Head of caudate nucleus (tissue), 42 donors: ENCODE measurements at places on chromosomes 7 and 10.

DNA sequence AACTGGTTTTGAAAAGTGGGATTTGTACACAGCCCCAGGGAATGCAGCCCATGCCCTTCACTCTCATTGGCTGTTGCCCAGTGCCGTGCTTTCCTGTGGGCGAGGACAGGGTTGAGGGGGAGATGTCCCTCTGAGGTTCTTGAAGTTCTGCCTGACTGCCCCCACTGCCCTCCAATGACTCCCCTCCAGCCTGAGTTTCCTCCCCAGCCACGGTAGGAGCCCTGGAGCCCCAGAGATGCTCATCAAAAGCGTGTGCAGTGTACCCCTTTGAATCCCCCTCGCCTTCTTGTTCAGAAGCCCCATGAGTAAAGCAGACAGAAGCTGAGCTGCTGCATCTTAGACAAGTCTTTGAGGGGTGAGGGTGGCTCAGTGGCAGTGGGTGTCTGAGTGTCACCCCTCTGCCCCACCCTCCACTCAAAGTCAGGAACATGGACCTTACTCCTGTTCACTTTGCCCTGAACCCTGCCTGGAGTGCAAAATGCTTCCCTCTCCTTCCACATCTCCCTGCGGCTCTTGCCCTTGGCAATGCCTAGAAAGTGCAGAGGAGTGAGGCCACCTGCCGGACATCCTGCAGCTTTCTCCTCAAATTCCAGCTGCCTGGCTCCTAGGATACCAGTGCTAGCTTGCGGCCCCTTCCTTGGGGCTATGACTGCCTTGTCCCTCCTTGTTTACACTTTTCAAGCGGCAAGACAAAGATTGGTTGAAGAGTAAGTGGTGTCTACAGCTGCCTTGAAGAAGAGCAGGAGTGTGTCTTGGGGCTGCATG, 19.9 kb downstream of the FAM241B start:
- no peak for DNase-seq

GRCh38 chr7:31695859-31696614, 9.0 kb downstream of the PPP1R17 start:
- peak; percentile 28 for DNase-seq

- no peak for DNase-seq
These were observed 90.1 kb downstream of the MKI67 start for GRCh38 chr10:128036011-128036615.

DNA sequence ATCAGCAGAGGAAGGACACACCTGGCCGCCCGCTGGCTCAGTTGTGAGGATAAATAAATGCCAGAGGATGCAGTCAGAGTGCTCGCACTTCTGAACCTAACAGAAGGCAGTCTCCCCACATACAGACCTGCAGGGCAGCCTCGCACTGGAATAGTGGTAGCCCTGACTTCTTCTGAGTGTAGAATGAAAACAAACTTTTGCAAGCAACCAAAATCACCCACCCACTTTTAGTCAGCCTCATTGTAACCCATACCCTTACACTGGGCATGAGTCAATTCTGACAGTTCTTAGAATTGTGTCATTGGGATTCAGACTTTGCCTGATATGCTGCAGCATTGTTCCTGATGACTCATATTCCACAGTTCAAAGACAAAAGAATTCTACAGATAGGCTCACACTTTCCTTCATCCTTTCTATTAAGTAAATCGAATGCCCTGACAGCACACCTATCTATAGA, 167.0 kb upstream of the CDK1 start:
- no peak for DNase-seq

DNA sequence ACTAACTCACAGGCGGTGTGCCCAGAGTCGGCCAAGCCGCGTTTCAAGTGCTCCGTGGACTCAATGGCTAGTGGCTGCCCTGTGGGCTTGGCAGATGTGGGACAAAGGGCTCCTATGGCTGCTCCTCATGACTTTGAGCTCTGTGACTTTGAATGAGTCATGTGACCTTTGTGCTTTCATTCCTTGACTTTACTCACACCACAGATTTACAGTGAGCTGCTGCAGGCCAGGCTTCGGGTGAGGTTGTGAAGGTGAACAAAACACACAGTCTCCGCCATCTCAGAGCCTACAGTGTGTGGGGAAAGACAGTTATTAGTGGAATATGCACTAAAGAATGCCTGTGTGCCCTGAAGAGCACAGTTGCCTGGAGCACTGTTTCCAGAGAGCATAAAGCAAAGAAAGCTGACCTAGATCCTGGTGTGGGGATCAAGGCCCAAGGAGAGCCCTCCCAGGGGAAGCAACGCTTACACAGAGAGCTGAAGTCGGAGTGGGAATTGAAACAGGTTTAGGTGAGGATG, 29.7 kb upstream of the PLEKHA1 start:
- DNase-seq = no peak

DNA sequence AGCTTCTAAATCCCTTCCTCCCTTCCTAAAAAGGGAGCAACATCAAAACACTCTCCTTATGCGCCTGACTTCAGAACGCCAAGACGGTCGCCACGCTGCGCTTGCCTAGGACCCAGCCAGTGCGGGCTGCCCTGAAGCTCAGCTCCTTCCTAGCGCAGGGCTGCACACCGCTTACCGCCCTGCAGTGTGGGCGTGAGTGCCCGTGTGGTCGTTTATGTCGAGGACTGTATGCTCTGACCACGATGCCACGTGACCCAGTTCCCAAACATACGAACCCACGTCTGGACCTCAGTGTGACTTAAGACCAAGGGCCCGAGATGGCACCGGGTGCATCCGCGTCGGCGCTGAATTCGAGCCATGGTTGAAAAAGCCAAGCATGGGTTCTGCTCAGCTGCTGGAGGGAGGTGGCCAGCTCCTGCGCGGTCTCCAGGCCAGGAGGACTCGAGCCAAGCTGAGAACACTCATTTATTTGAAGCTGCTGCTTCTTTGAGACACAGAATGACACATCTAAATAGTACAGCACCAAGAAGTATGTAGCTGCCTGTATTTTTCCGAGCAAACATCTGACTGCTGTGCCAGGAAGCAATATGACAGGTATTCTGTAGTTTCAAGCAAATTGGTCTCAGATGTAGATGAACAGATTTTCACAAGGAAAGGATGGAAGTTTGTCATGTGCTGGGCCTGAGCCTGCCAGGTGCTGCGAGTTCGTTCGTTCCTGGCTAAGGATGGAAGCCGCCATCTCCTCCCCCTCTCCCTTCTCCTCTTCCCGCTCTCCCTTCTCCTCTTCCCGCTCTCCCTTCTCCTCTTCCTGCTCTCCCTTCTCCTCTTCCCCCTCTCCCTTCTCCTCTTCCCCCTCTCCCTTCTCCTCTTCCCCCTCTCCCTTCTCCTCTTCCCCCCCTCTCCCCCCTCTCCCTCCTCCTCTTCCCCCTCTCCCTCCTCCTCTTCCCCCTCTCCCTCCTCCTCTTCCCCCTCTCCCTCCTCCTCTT, 184.7 kb downstream of the EBF3 start:
- no peak for DNase-seq

DNA sequence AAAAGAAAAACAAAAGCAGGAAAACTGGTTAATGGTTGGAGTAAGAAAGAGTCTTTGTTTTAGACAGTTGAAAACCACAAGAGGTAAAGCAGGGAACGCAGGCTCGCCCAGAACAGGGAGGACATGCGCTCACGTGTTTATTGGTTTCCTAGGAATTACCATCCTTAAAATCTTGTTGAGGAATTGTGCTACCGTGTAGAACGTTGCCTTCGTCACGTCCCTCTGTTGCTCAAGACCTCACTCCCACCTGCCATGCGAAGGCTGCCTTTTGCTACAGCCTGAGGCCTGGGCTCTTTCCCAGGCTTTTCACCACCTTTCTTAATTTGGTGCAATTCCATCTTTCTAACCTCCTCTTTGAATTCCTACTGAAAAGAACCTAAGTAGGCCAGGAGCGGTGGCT, 61.6 kb upstream of the CAMK1D start:
- no peak for DNase-seq

- no peak for DNase-seq
These were observed 29.4 kb upstream of the CDH23 start for GRCh38 chr10:71367271-71367670.

DNA sequence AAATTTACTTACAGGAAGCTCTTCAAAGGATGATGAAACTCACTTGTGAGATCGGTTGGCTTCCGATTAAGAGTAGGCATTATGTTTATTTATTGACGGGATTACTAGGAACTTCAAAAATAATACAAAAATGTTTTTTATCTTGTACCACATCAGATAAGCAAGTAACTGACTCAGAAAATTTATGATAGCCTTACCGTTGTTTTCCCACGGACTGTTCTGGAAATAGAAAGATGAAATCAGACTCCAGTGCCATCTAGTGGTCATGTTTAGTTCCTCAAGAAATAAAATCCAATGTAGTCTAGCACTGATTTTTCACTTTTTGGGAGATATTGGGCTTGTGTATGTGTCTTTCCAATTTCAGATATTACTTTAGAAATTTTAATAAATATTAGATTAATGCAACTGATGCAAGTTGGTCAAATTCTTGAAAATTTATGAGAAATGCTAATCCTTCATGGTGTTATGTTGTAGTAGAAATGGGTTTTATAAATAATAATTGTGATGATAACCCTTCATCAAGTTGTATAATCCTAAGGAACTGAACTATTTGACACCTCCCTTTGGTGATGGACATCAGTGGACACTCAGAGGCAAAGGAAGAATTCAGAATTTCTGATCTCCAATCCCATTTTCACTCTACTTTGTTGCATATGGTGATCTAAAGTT, 168.8 kb downstream of the TMEM26 start:
- no peak for DNase-seq

DNA sequence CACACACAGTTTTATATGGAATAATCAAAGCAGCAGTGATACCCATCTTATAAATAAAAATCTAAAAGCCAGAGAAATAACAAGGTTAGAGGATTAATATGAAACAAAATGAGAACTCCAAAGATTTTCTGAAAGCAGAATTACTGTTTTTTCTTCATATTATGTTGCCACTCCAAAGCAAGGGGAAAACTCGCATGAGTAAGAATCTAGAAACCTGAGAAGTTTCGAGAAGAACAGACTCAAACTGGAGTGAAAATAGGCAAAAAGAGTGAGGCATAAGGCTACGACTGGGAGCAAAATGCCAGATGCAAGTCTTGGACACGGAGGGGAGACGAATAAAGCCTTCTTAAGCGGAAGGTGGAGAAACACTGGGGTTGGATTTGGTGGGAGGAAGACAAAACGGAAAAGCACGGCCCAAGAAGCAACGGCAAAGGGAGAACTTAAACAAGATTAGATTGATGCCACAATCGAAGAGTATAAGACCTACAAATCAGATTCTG, 923 bp downstream of the TNPO3 start:
- no peak for DNase-seq

DNA sequence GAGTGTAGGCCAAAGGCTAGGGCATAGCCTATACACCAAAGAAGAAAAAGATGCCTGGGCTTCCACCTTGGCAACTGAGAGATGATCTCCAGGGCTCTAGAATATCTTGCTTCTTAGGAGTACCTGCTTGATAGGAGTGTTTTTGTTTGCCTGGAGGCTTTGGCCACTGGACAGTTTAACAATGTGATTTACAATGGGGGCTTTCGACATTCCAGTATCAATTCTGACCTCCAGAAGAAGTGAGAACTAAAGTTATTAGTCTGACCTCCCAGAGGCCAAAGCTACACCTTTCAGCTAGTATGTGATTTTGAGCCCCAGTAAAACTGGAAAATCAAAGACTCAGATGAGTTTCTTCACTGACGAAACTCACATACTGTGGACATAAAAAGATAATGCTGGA, 96.1 kb downstream of the JMJD1C start:
- DNase-seq = no peak

DNA sequence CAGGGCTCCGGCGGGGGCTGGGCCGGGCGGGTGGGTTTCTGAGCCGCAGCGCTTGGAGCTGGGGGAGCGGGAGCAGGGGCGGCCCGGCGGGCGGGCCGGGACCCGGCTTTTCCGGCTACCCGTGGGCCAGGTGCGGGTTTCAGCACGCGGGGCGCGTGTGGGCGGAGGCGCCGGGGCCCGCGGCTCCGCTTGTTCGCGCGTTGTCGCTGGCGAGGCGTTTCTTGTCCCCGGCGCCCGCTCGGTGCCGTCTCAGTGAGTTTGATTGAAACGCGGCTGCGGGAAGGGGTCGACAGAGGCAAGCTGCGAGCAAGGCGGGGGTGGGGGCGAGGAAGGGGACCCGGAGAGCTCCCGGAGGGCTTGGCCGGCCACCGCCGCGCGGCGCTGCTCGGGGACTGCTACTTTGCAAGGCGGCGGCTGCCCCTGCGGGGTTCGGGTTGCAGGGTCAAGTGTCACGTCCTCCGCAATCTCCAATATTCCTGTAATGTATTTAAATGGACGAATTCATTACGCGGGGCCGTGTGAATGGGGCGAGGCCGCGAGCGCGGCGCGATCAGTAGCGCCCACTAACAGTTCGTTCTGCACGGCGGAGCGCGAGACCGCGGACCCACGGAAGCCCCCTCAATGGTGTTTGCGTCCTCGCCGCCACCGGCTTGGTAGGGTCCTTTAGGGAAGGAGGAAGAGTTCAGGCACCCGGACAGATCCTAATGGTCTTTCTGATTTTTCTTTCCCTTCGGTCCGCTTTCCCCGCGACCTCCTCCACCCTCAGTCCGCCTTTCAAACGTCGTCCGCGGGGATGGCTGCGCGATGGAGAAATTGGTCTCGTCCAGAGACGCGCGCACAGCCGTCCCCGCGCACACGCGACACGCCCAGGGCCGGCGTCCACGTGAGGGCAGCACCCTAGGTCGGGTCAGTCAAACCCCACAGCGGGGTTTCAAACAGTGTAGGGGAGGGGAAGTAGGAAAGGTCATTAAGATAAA, 76.9 kb downstream of the INSIG1 start:
- DNase-seq = no peak

DNA sequence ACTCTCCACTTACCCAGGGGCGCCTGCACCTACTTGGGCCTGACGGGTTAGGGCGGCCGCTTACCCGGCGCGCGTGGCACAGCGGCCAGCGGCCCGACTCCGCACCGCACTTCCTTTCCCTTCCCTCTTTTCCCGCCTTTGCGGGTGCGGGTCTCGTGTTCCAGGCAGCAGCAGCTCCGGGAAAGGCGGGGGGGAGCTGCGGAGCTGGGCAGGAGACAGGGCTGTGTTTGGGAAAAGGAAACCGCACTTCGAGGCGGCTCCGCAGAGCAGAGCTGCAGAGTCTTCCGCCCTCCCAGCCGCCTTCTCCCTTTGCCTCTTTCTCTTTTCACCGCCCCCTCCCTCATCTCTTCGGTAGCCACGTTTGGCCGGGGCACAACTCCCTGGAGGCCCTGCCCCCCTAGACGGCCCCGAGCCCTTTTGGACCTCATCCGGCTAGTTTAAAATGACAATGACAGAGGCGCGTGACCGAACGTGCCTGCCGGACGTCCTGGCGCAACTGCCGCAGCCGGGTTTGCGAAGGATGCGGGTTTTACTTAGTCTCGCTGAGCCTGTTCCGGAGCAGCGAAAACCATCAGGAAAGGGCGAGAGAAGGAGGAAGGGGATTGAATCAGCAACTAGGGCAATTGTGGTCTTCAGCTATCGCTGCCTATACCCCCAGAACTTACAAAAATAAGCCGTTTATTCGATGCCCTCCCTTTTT, 7.9 kb upstream of the PAX2 start:
- no peak for DNase-seq

GRCh38 chr7:146889806-146890555, 773.4 kb downstream of the CNTNAP2 start:
- no peak for DNase-seq

GRCh38 chr7:90081621-90082020, 72.6 kb upstream of the STEAP1 start:
- DNase-seq = no peak

- DNase-seq = no peak
These were observed 27.0 kb upstream of the BMS1 start for GRCh38 chr10:42755556-42756093.
